ENCODE measurements at places on chromosomes 3 and 15.

GRCh38 chr3:144915202-144915601 is 943.6 kb downstream of the DIPK2A start:
- no peak for DNase-seq

DNA sequence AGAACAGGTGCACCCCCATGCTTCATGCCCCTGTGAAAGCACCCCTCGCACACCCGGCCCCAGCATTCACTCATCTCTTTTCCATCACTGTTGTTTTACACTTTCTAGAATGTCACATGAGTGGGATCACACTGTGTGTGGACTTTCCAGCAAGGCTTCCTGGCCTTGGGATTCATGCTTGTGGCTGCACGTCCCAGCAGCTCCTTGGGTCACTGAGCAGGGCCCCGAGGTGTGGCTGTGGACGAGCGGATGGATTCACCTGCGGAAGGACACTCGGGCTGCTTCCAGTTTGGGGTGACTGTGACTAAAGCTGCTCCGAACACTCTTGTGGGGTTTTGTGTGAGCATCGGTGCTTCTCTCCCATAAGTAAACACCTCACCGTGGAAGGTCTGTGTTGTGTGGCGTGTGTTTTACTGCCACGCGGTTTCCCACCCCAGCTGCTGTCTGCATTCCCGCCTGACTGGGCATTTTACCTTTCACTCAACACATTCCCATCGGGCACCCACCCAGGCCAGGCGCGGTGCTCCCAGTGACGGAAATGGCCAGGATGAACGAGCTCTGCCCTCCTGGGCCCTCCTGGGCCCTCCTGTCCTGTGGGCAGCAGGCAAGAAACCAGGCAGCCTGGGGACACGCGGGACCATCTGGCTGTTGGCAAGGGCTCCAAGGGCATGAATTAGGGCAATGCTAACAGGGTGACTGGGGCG is 41.4 kb downstream of the DNAJB8 start:
- DNase-seq: no peak

GRCh38 chr3:99084826-99085225 is 183.3 kb upstream of the DCBLD2 start:
- DNase-seq: no peak

DNA sequence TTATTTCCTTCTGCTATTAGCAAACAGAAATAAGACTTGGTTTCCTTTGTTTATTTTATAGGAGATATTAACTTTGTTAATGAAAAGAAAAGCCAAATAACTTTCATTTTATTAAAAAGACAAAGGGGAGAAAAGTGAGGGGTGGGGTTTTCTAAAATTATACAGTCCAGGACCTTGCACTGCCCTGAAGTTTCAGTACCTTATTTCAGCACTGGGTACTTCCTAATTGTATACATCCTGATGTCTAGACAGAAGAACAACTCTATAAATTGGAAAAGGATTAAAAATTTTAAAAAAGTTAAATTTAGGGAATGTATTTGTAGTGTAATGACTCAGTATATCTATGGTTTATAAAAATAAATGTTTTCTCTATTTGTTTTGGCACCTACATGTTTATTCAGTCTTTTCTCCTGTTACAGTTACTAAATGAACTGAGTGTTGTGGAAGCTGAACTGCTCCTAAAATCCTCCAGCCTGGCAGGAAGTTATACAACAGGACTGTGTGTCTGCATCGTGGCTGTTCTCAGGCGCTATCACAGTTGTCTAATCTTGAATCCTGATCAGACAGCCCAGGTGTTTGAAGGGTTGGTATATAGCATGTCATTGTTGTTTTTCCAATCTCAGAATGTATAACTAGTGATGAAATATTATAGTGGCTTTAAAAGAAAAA is 27.6 kb upstream of the P2RY13 start:
- no peak for DNase-seq

GRCh38 chr3:127867986-127868385 is 45.7 kb upstream of the MGLL start:
- no peak for DNase-seq

DNA sequence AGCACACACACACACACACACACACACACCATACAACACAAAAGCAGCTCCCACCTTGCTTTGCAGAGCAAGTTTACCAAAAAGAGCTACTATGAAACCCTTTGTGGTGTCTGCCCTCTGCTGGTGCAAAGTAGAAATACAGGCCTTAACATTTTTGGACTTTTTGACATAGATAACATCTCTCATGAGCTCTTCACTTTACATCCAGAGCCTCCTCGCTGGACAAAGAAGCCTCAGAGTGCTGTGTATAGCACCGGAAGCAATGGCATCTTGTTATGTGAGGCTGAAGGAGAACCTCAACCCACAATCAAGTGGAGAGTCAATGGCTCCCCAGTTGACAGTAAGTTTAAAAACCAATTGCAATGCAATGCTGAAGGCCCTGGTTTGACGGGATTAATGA is 157.9 kb downstream of the CHL1 start:
- peak; percentile 83 for DNase-seq

DNA sequence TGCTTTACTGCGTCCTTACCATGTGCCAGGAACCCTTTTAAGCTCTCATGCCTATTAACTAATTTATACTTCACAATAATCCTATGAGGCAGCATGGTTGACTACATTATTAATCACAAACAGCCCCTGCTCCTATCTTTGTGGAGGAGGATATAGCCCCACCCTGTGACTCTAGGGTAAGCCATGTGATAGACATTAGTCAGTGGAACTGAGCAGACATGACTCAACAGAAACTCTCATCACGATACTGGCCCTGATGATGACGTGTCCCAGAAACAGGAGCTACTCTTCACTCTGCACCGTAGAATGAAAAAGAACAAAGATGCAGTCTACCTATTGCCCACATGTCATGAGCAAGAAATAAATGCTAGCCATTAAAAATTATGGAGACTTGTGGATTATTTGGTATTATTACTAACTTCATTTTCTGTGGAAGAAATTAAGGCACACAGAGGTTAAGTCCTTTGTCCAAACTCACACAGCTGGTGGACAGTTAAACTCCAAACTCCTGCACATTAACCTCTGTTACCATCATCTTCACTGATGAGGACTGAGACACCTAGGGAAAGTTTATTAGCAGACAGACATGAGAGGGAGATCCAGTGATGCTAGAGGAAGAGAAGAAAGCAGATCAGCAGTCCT is 51.2 kb downstream of the CFAP20DC start:
- no peak for DNase-seq

DNA sequence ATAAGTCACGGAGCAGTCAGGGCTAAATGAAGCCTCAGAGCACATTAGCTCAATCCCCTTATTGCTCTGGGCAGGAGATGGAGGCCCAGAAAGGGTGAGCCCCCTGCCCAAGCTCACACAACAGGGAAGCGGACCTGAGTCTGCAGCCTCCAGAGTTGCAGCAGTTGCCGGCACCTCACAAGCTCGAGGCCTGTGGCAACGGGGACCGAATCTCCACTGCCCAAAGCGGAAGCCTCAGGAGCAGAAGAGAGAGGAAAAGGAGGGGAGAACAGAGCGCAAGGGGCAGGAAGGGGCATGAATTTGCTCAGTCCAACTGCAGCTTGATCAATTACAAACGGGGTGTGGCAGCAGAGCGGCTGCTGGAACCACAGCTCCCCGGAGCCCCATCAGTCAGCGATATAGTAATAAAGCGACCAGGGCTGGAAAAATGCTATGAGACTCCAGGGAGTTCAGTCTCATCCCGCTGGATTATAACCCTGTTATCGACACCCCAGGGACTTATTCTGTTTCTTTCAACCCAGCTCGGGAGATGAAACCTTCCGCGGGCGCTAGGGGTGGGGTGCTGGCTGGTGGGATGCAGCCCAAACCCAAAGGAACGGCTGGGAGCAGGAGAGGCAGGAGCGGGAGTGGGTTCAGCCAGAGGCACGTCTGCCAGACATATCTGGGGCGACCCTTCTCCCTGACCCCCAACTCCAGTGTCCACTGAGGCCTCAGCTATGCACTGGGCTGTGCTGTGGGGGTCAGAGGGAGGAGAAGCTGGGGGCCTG is 219.7 kb upstream of the LINGO1 start:
- DNase-seq: peak; percentile 31

GRCh38 chr15:31444844-31445243 is 118.2 kb downstream of the KLF13 start:
- DNase-seq: no peak
